NCI-H187 (cell line): ENCODE measurements at places on chromosomes 7 and 10.

GRCh38 chr7:50610521-50611277, 45.5 kb upstream of the DDC start:
- no peak for DNase-seq

GRCh38 chr10:98031440-98031839, 1.0 kb upstream of the CRTAC1 start:
- DNase-seq, result no peak

- no peak for DNase-seq
These were observed 112.8 kb downstream of the PIP4K2A start for GRCh38 chr10:22601618-22602017.

DNA sequence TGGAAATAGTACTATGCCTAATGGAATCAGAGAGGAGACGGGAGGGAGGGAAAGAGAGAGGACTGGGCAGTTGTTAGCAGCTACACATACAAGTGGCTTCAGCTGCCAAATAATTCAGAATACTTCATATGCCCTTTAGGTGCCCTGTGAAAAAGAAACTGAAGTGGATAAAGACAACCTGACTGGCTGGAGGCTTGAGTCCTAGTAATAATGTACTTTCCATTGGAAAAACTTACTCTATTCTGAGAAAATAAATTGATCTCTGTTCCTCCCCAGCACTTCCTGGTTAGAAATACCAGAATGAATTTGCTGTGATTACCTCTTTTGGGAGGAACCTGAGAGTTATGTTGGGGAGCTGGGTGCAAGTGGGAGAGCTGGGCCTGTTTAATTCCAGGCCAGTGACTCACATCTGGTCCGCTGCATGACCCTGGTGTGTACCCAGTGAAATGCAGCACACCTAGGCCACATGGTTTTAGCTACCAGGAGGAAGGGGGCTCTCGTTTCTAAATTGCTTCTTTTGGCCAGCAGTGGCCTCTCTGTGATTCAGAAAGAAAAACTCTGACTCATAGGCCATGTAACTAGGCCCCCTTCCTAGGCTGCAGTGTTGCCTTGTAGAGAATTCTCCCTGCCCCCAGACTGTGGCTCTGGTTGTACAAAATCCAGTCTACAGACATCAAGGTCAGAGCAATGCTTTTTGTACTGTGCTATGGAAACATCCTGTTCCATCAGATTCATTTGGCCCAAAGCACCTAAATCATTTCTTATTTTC, 6.5 kb downstream of the AGFG2 start:
- no peak for DNase-seq

DNA sequence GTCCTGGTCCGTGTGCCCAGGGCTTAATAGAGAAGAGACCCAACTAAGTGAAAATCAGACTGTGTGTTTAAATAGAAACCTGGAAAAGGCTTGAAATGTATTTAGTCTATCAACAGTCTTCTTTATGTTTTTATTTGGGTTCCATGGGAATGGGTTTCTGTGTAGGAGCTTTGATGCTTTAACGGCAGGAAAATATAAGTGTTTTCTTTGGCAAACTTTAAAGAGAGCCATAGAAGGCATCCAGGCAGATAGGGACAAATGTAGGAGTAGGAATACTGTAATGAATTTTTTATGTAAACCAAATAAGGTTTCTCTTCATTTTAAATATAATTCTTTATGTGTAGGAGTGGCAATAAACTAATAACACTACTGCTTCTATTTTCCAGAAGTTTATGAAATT, 989.0 kb downstream of the GATA3 start:
- DNase-seq, result no peak

GRCh38 chr10:119500123-119500795, 42.3 kb downstream of the RGS10 start:
- no peak for DNase-seq

- peak; percentile 81 for DNase-seq
These were observed at the start of gene SEMA3D for GRCh38 chr7:85186521-85187241. Gene SEMA3D (minus strand): TSS chr7:85187056. CDS start chr7:85121891, 65,165 bp downstream.

DNA sequence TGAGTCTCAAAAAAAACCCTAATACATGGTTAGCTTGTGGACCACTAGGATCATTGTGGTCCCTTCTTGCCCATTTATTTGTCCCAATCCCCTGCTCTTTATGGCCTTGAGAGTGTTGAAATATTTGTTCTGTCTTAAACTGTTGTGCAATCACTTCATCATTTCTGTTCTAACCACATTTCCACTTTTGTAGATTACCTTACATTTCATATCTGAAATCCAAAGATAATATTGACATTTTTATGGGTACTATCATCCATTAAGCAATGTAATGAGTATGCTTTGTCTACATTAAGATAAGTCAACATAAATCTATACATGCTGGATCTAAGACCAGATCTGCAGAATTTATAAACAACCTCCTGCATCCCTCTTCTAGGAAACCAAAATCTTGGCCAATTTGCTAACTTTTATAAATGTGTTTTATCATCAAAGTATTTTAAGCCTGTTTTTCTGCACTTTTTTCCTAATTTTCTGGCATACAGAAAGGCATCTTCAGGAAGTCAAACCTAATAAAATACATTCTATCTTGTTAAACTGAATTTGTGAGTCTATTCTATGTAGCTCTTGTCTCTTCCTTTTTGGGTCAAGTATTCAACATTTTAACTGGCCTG, 359.4 kb upstream of the CELF2 start:
- DNase-seq, result no peak

GRCh38 chr7:28018856-28019465, 161.6 kb downstream of the JAZF1 start:
- no peak for DNase-seq

- no peak for DNase-seq
These were observed 552.2 kb upstream of the FZD8 start for GRCh38 chr10:36194276-36194675.

GRCh38 chr7:1910827-1911226, 240.8 kb downstream of the ELFN1 start:
- DNase-seq, result no peak

- no peak for DNase-seq
These were observed 53.0 kb upstream of the TNKS2 start for GRCh38 chr10:91745090-91745831.

- DNase-seq, result no peak
These were observed 30.5 kb downstream of the ARMC3 start for GRCh38 chr10:22958338-22958737.

GRCh38 chr10:51716981-51717380, 17.6 kb upstream of the CSTF2T start:
- DNase-seq, result no peak

DNA sequence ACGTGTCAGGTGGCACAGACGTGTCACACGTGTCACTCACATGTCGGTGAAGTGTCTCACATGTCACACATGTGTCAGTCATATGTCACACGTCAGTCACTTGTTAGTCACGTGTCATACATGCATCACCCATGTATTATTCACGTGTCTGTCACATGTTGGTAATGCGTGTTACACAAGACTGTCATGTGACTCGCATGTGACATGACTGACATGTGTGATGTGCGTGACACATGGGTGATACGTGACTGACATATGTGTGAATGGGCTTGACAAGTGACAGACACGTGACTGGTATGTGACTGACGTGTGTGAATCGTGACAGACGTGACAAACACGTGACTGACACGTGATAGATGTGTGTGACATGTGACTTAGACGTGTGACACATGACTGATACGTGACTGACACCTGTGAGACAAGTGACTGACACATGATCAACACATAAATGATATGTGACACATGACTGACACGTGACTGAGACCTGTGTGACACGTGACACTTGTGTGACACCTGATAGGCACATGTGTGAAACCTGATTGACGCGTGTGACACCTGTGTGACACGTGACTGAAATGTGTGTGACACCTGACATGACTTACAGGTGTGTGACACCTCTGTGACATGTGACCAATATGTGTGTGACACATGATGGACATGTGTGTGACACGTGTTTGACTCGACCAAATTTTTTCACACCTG, 56.1 kb downstream of the ZNF92 start:
- DNase-seq, result no peak

GRCh38 chr10:129416956-129417765, 49.9 kb upstream of the MGMT start:
- no peak for DNase-seq

DNA sequence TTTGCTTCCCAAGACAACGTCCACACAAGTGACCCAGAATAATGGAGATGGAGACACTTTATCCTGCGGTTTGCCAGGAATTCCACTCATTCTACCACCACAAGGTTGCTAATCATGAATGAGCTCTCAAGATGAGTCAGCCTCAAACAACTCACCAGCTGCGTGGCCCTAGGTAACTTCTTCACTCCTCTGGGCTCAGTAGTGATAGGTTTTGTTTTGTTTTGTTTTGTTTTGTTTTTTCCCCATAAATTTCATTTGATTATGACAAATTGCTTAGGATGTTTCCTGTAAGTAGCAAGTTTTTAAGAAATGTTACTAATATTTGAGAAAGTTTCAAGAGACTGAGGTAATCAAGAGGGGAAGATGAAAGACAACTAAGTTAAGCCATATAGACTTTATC, 286.8 kb downstream of the PARD3 start:
- DNase-seq, result peak; percentile 2

- no peak for DNase-seq
These were observed 19.4 kb downstream of the DIP2C start for GRCh38 chr10:670038-670437.

- DNase-seq, result no peak
These were observed 42.7 kb downstream of the PAXIP1 start for GRCh38 chr7:154960063-154960790.

DNA sequence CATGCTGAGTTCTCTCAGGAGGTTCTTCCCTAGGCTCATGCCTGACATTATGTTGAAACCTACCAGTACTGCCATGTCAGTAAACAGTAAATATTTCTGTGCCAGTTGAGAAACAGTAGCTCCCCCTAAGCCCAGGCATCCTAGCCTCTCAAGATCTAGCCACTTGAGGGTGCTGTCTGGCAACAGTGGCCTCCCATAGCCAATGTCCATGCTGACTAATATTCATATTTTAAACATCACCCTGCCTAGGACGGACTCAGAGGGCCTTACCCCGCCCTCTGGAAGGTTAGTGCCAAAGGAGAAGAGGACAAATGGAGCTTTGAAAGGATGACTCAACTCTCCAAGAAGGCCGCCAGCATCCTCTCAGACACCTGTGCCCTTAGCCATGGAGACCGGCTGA, 7.7 kb downstream of the ACSM6 start:
- DNase-seq, result no peak

DNA sequence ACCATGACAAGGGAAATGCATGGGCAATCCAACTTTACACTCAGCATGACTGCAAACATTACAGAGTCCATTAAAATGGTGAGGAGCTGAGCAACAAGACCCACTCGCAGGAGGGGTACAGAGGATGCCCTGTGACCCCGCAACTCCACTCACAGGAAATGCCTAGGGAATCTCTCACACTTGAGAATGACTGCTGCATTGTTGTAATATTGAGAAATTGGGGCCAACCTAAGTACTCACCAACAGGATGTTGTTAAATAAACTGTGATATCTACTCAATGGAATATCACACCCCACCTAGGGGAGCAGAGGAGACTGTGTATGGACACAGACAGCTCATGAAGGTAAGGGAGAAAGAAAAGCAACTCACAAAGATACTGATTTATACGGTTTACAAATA, 53.4 kb upstream of the CAMK2B start:
- DNase-seq, result no peak

- no peak for DNase-seq
These were observed 63.6 kb downstream of the TES start for GRCh38 chr7:116273918-116274301.

DNA sequence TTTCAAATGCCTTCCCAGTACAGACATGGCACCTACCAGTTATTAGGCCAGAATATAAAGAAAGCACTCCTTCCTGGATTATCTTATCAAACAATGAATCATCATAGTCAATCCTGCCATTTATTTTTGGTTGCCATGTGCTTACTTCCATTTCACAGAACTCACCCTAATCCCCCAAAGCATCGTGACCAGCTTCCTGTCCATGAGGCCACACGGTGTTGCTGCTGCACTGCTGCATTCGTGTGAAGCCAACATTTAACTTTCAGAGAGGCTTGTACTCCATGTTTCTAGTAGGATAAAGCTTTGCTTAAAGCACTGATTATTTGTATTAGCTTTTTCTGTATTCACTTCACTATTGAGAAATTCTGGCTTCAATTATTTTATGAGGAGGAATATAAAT, 14.4 kb downstream of the COL28A1 start:
- no peak for DNase-seq

DNA sequence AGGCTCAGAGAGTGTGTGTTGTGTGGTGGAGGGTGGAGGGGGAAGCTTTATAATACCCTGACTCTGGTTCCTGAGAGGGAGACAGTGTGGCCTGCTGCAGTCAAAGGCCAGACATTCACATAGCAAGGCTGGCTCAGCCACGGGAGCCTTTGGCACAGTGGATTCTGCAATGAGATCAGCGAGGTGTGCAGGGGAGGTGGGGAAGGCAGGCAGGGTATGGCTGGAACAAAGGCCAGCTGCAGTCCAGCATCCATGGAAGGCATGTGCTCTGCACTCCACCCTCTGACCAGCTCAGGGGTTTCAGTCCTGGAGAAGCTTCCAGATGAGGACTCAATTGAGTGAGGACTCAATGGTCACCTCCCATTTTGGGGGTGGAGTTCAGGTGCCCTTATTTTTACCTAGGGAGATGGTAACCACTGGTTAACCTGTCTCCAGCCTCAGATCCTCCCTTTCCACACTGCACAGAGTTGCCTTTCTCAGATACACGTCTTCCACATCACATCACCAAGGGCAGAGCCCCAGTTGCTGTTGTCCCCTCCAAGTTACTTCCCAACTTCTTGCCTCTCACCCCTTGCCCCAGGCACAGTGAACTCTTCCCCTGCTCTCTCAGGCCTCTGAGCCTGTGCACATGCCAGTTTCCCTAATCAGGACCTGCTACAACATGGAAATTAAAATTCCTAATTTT, 504.9 kb downstream of the GRID1 start:
- DNase-seq, result no peak
